Ovary (tissue), 10 donors: ENCODE measurements at places on chromosomes 1 and 21. TPM values are rescaled to one million over a fixed set of nuclear protein-coding genes. Genes with fewer than 3 reads are reported as not detected.

GRCh38 chr1:88983791-88984559 is 8.5 kb downstream of the KYAT3 start:
- DNase-seq = no peak
- no peak overlapping the region for H3K4me3 ChIP-seq
- H3K4me1 ChIP-seq = peaks cover 10% of the 10 kb centered on the region

DNA sequence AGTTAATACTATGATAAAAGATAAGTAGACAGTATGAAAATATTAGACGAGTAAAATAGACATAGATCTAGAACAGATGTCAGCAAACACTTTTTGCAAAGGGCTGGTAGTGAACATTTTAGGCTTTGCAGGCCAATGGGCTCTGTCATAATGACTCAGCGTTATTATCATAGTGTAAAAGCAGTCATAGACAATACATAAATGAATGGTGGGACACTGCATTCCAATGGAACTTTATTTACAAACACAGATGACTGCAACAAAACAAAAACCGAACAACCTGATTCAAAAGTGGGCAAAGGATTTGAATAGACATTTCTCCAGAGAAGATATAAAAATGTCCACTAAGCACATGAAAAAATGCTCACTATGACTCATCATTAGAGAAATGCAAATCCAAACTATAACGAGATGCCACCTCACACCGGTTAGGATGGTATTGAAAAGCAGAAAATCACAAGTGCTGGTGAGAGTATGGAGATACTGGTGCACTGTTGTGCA is 7.3 kb downstream of the GSTM5 start:
- H3K4me3 ChIP-seq = no peak overlapping the region
- DNase-seq = no peak

Gene TMEM54
- polyA plus RNA-seq = 0.85 TPM

GRCh38 chr1:66439031-66439740 is 94.8 kb upstream of the SGIP1 start:
- H3K27me3 ChIP-seq = no peaks in the 10 kb centered on the region
- no peaks in the 10 kb centered on the region for H3K36me3 ChIP-seq
- H3K4me1 ChIP-seq = no peaks in the 10 kb centered on the region
- no peak overlapping the region for H3K4me3 ChIP-seq
- DNase-seq = no peak
- H3K27ac ChIP-seq = no peak overlapping the region

DNA sequence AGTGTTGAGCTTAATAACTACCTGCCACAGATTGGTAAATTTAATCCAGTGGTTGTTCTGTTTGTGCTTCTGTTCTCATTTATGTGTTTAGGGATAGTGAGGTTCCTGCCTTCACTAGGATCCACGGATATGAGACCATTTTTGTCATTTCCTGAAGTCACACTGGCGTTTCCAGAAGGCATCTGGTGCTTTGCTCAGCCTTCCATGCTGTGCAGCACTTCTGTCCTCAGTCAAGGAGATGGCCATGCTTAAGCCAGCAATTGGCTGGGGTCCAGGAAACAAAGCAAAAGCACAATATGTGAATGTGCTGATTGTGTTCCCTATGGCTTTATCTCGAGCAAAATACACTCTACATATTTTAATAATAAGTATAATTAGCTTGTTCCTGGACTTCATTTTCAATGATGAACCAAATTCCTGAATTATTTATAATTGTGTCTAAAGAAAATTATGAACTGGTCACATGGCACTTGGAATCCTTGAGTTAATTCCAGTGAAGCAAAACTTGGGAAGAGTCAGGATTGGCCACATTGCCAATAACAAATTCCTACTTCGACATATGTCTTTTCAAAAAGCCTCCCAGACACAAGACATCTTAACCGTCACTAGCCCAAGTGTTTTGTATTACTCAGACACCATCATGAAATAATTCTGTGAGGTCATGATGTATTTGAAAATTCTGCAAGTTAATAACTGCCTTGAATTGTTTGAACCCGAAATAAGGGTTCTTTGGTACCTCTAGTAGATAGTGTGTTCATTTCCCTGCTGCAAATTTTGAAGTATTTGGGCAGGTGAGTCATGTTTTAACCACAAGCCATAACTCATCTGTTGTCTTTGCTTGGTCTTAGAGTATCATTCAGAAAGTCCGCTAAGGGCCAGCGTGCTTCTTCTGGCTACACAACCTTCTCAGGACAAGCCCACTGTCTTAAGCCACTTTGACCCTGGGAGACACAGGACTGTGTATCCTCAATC is 412.4 kb downstream of the DISC1 start:
- no peak overlapping the region for H3K4me3 ChIP-seq
- no peak for DNase-seq
- H3K27ac ChIP-seq = no peak overlapping the region
- H3K4me1 ChIP-seq = peaks cover 1% of the 10 kb centered on the region
- H3K27me3 ChIP-seq = no peaks in the 10 kb centered on the region

DNA sequence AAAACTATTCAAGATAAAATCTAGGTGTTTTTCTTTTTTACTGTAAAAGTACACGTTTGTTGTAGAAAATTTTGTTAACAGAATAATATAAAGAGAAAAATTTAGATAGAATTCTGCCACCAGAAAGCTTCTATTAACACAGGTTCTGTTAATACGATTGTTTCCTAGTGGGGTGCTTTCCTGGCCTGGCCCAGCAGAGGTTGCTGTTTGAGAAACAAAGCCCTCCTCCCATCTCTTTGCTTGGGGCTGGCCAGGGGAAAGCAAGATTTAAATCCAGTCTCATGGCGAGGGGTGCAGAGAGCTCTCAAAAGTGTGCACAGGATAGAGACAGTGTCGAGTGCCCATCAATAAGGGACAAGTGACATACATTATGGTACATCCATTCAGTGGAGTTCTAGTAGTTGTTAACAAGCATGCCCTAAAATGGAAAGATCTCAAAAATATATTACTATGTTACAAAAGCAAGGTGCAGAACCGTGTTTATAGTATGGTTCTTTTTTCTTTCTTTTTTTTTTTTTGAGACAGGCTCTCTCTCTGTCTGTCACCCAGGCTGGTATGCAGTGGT is 14.6 kb upstream of the ACBD3 start:
- DNase-seq = no peak
- H3K27ac ChIP-seq = no peak overlapping the region
- no peaks in the 10 kb centered on the region for H3K36me3 ChIP-seq
- no peaks in the 10 kb centered on the region for H3K4me1 ChIP-seq

GRCh38 chr1:21305155-21305899 is 15.1 kb upstream of the ECE1 start:
- H3K4me3 ChIP-seq = no peak overlapping the region
- no peaks in the 10 kb centered on the region for H3K27me3 ChIP-seq
- H3K4me1 ChIP-seq = peaks cover 27% of the 10 kb centered on the region
- peak overlapping the region; percentile 21 for H3K27ac ChIP-seq
- no peak for DNase-seq
- H3K36me3 ChIP-seq = no peaks in the 10 kb centered on the region

DNA sequence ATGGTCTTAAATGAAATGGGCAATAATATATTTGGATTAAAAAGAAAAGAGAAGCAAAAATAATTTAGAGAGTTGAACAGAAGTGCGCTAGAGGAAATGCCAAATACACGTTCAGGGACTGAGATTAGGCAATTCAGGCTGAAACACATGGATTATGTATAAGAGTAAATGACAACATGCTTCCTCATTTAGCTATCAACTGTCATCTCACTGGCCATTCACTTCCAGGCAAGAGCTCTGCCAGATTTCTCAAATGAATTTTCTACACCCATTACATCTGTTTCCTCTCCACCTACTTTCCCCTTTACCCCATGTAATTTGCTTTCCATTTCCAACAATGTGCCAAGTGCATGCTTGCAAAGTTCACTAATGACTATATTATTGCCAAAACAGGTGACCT is 582.4 kb downstream of the LTN1 start:
- DNase-seq = no peak
- no peaks in the 10 kb centered on the region for H3K4me1 ChIP-seq
- no peak overlapping the region for H3K4me3 ChIP-seq

DNA sequence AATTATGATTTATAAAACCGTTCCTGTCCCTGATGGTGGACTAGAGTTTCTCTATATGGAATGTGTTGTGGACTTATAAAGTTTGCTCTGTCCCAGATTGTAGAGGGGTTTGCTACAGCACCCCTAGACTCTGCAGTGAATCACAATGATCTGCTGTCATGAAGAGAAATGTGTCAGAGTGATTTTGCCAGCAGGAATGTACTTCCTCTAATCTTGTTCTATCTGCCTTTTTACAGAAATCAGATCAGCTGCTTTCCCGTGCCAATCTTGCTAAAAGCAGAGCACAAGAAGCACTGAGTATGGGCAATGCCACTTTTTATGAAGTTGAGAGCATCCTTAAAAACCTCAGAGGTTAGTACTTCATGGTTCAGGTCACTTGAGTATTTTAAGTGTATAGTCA is 52.0 kb downstream of the LAMC2 start:
- H3K27ac ChIP-seq = no peak overlapping the region
- H3K36me3 ChIP-seq = no peaks in the 10 kb centered on the region
- no peaks in the 10 kb centered on the region for H3K27me3 ChIP-seq
- DNase-seq = no peak
- peaks cover 10% of the 10 kb centered on the region for H3K4me1 ChIP-seq
- no peak overlapping the region for H3K4me3 ChIP-seq

DNA sequence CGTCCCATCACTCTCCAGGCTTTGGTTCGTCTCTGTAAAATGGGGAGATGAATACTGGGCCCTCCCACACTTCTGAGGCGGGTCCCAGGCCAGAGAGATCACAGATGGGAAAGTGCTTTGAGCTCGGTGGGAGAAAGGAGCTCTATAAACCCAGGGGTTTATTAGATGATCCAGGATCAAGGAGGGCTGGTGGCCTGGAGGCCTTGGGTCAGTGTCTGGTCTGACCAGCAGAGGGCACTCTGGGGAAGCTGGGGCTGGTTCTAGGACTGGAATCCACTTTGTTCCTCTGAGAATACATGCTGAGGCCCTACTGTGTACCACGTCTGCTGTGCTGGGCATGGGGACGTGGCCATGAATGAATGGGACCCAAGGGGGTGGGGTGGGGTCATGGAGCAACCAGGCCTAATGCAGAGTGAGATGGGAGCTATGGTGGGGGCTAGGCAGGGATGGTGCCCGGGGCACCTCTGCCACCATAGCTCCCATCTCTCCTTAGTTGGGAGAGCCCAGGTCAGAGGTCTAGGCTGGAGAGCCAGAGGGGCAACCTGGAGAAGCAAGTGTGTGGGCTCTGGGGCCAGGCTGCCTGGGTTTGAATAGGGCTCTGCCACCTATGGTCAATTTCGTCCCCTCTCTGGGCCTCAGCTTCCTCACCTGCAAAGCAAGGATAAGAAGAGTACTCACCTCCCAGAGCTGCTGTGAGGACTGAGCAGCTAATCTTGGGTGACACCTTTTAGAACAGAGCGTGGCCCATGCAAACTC is 9.0 kb upstream of the FAM131C start:
- peaks cover 1% of the 10 kb centered on the region for H3K4me1 ChIP-seq
- H3K27me3 ChIP-seq = no peaks in the 10 kb centered on the region
- H3K27ac ChIP-seq = no peak overlapping the region
- H3K4me3 ChIP-seq = no peak overlapping the region
- peak; percentile 59 for DNase-seq

DNA sequence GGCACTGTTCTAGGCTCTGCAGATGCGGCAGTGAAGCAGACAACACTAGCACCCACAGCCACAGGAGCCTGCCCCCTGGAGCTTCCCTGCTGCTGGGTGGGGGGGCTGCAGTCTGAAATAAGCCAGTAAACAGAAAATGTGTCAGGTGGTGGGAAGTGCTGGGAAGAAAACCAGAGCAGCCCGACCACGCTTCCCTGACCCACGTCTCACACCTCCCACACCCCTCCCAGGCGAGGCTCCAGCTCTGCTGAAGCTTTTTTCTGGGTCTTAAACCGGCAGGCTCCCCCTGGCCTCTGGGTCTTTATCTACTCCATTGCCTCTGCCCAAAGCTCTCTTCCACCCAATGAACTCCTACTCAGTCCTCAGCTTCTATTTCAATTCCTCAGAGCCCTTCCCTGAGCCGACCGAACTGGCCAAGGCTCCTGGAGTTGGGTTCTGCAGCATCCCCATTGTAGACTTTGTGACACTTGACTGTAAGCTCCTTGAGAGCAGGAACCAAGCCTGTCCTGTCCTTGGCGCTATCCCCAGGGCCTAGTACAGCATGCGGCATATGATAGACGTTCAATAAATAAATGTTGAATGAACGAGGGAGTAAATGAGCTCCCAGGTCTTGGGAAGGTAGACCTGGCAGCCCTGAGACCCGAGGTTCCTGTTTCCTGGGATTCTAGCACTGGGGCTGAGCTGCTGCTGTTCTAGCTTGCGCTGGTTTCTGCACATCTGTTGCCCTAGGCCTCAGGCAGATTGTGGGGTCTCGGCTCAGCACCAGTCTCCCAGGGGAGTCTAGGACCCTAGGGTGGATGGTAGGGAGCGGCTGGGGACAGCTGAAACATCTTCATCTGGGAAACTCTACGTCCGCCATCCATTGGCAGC is 18.4 kb downstream of the MIIP start:
- peaks cover 12% of the 10 kb centered on the region for H3K4me1 ChIP-seq
- no peak overlapping the region for H3K27ac ChIP-seq
- H3K36me3 ChIP-seq = no peaks in the 10 kb centered on the region

Gene OLIG1
- polyA plus RNA-seq = not detected

GRCh38 chr1:17795836-17796645 is 40.9 kb downstream of the ACTL8 start:
- no peak for DNase-seq
- no peak overlapping the region for H3K27ac ChIP-seq
- H3K36me3 ChIP-seq = no peaks in the 10 kb centered on the region
- no peaks in the 10 kb centered on the region for H3K4me1 ChIP-seq
- no peaks in the 10 kb centered on the region for H3K27me3 ChIP-seq

Gene SMIM1
- polyA plus RNA-seq = 10.7 TPM

Gene NFASC
- 52.6 TPM for polyA plus RNA-seq

GRCh38 chr1:163774978-163775620 is 453.3 kb downstream of the NUF2 start:
- no peaks in the 10 kb centered on the region for H3K4me1 ChIP-seq
- no peaks in the 10 kb centered on the region for H3K36me3 ChIP-seq
- H3K27me3 ChIP-seq = no peaks in the 10 kb centered on the region
- H3K27ac ChIP-seq = no peak overlapping the region
- H3K4me3 ChIP-seq = no peak overlapping the region

DNA sequence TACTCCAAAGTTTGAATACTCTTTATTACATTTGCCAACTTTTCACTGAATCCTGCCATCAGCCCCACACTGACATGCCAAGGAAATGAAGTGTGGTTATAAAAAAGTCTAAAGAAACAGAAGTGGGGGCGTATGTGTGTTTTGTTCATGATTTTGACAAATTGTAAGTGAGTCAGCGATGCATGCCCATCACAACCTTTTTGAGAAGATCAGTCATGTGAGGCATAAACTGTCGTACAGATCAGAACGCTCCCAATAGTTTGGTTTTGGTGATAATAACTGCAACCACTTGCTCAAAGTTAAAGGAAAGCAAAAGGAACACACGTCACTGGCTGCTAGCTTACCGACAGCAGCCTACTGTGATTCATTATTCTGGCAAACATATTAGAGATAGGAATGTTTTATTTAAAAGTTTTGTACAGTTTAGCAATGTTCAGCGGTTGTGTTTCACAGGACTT is 95.6 kb downstream of the RGS2 start:
- H3K27me3 ChIP-seq = no peaks in the 10 kb centered on the region
- no peak overlapping the region for H3K4me3 ChIP-seq
- H3K4me1 ChIP-seq = no peaks in the 10 kb centered on the region
- no peaks in the 10 kb centered on the region for H3K36me3 ChIP-seq
- no peak overlapping the region for H3K27ac ChIP-seq
- DNase-seq = peak; percentile 36
